ENCODE measurements at places on chromosomes 5 and 9. TPM values are rescaled to one million over a fixed set of nuclear protein-coding genes. Genes with fewer than 3 reads are reported as not detected.

Gene LCN9
- total RNA-seq, result not detected

Gene UBTD2
- 5.0 TPM for total RNA-seq

Gene NTNG2
- total RNA-seq, result 4.6 TPM

Gene ENTREP1
- total RNA-seq, result not detected

Gene PAX5
- total RNA-seq, result 0.32 TPM

DNA sequence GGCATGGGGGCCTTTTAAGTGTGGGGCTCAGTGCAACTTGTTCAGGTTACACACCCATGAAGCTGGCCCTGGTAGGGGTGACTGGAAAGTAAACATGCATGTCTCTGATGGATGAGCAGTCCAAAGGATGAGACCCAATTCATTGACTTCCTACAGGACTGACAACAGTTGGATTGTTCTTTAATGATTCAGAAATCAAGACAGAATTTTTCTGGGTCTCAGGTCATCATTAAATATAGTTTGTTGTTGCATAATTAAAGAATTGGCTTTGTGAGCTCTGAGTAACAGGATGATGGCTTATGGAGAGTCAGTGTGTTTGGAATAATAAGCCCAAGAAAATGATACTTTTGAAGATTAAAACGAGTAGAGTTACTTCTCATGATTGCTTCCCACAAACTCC lies 604.2 kb upstream of the CLINT1 start:
- no peak overlapping the region for H3K27ac ChIP-seq
- H3K36me3 ChIP-seq, result no peaks in the 10 kb centered on the region
- no peak for DNase-seq
- peaks cover 6% of the 10 kb centered on the region for H3K4me1 ChIP-seq
- H3K4me3 ChIP-seq, result no peak overlapping the region
- no peaks in the 10 kb centered on the region for H3K27me3 ChIP-seq

GRCh38 chr5:77719666-77720363 lies 56.3 kb downstream of the TBCA start:
- DNase-seq, result no peak
- H3K4me1 ChIP-seq, result peaks cover 15% of the 10 kb centered on the region
- no peak overlapping the region for H3K4me3 ChIP-seq
- no peaks in the 10 kb centered on the region for H3K27me3 ChIP-seq
- peak overlapping the region; percentile 29 for H3K27ac ChIP-seq
- H3K36me3 ChIP-seq, result peaks cover 2% of the 10 kb centered on the region

DNA sequence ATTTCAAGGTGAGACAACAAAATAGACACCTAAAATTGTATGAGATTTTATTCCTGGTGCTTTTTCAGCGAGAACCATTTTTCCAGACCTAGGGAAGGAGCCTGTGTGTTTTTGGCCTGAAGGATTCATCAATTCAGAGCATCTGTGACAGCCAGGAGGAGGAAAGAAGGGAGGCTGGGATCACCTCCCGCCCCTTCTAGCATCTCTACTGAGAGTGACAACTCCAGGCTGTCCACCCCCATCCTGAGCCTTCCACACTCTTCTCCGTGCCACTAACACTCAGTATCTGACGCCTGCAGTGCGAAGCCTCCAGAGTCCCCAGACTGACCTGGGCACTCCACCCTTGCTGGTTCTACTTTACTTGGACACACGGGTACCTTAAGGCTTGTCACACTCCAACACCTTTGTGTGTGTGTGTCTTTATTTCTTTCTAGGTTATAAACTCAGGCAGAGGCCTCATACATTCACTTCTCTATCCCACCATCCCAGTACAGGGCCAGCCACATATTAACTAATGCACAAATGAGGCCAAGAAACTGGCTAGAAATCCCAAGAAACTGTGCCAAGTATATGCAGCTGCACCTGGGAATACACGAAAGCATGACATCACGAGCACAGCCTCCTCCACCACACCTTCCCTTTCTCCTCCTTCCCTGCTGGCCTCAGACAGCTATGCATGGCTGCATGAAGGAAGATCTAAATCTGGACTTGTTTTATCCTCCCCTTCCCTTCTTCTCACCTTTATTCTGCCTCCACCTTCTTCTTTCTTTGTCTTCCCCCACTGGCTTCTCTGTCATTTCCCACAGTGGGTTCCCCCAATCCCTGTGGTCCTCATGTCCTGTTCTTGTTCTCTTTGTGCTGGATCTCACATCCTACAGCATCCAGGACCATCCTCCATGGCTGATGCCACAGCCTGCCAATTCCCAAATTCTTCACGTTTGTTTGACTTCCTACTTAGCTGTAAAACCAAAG lies 16.0 kb downstream of the S1PR3 start:
- no peak overlapping the region for H3K27ac ChIP-seq
- no peaks in the 10 kb centered on the region for H3K36me3 ChIP-seq
- H3K27me3 ChIP-seq, result peaks cover 5% of the 10 kb centered on the region
- H3K4me3 ChIP-seq, result no peak overlapping the region

DNA sequence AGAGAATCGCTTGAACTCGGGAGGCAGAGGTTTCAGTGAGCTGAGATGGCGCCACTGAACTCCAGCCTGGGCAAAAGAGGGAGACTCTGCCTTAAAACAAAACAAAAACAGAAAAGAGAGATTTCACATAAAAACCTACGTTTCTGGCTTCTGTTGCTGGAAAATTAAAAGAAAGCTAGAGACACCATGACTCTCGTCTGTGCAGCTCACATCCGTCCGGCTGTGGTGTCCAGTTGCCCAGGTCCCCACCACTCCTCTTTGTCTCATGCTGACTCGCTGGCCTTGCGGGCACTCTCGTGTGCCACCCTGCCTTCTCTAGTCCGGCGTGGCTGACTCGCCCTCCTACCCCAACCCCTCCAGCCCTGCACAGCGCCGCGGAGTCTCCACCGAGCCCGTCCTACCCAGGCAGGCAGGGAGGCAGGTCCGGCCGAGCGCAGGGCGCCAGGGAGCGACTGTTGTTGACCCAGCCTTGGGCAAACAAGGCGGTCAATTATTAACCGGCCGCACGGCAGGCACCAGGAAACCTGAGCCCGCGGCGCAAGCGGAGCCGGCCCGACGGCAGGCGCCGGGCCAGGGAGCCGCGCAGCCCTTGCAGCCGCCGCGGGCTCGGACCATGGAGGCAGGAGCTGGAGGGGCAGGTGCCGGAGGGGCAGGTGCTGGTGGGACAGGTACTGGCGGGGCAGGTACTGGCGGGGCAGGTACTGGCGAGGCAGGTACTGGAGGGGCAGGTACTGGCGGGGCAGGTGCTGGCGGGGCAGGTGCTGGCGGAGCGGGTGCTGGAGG lies at the start of gene PRRT1B:
Gene PRRT1B (plus strand): TSS at position 521 of the 783 bp plus-strand sequence. CDS start 93 bp downstream, at position 614.
- peaks cover 2% of the 10 kb centered on the region for H3K36me3 ChIP-seq
- no peak within 1 kb of the TSS for H3K4me3 ChIP-seq
- DNase-seq, result no peak
- H3K27me3 ChIP-seq, result peaks cover 58% of the 10 kb centered on the region

DNA sequence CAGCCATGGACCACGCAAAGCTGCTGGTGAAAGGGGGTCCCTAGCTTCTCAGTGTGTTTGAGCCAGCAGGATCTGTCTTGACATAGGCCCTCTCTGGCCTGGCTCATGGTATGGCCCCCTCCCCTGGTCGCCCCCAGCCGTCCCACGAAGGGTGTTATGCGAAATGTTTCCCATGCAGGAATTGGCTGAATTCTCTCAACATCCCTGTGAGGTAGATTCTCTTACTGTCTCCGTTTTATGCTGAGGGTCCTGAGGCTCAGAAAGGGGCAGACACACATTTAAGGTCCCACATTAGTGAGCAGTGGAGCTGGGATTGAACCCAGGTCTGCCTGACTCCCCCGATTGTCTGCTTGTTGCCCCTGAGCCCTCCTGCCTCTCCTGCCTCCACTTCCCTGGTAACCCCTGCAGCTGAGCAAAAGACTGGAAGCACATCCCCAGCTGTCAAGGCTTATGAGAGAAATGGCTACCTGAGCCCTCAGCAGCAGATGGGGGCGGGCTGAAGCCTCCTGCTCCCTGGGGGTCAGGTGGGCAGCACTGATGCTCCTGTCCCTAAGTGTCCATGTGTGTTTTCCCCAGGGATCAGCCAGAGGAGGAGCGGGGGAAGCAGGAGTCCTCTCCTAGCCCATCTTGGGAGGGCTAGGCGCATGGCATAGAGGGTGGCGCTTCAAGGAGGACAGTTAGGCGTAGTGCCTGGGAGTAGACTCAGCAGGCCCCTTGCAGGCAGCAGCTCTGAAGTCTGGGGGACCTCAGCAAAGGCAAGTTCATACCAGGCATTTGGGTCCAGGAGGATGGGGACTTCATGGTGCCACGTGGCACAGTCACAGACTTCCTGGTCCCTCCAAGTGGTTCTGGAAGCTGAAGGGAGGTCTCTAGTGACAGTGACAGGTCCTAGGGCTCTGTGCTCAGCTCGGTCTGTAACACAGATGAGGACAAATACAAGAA lies 49.0 kb upstream of the GARNL3 start:
- H3K27me3 ChIP-seq, result peaks cover 4% of the 10 kb centered on the region
- no peaks in the 10 kb centered on the region for H3K4me1 ChIP-seq
- H3K36me3 ChIP-seq, result no peaks in the 10 kb centered on the region
- DNase-seq, result no peak

DNA sequence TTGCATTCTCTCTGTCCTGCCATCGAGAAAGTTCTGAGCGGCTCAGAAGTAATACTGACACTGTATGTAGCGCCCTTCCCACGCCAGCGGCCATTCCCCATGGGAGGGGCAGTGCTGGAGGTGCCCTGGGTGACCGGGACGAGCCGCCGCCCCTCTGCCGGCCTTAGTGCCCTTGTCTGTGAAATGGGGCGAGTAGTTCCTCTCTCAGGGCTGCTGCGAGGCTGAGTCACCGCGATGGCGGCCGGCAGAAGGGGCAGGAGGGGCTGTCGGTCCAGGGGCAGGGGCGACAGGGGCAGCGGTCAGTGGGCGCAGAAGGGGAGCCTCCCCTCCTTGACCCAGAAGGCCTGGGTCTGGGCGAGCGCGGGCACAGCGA lies 148.9 kb downstream of the GAPVD1 start:
- H3K4me3 ChIP-seq, result no peak overlapping the region
- no peak for DNase-seq
- H3K27me3 ChIP-seq, result peaks cover 15% of the 10 kb centered on the region
- no peaks in the 10 kb centered on the region for H3K36me3 ChIP-seq

GRCh38 chr9:98796364-98797101 lies at the start of gene ANKS6:
ANKS6 (minus strand) TSS chr9:98796555; CDS start chr9:98796491, 64 bp downstream.
- peaks cover 16% of the 10 kb centered on the region for H3K4me1 ChIP-seq
- peak within 1 kb of the TSS; percentile 84 for H3K4me3 ChIP-seq
- peaks cover 20% of the 10 kb centered on the region for H3K27me3 ChIP-seq
